ENCODE measurements at places on chromosomes 7 and 10. TPM values are rescaled to one million over a fixed set of nuclear protein-coding genes. Genes with fewer than 3 reads are reported as not detected.

PPP1R3C gene
- total RNA-seq: not detected

DNA sequence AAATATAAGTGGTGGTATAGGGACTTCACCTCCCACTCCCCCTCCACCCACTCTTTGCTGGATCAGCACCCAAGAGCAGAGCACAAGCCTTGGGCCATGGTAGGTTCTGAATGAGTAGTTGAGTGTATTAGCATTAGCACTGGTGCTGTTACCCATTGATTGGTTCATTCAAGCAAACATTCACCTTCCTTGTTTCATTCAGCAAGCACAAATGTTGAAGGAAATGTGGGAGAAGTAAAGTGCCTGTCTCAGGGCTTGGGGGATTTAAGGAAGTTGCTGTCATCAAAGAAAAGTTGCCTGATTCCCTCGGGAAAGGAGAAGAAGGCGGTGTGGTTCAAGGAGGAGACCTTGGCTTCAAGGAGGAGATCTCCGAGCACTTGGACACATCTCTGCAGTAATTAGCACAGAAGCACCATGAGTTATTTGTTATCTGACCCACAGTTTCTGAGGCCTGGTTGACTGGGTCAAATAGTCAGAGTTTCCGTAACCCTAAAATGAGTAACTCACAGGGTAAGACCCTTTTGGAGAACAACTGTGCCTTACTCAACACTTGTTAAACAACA lies 17.3 kb downstream of the IL2RA start:
- H3K27me3 ChIP-seq: no peaks in the 10 kb centered on the region
- H3K4me1 ChIP-seq: peaks cover 87% of the 10 kb centered on the region

- no peaks in the 10 kb centered on the region for H3K36me3 ChIP-seq
- no peaks in the 10 kb centered on the region for H3K4me1 ChIP-seq
- H3K27ac ChIP-seq: no peak overlapping the region
- H3K27me3 ChIP-seq: no peaks in the 10 kb centered on the region
- no peak overlapping the region for H3K4me3 ChIP-seq
These were observed 175.4 kb downstream of the SKAP2 start for GRCh38 chr7:26688936-26689506.

DNA sequence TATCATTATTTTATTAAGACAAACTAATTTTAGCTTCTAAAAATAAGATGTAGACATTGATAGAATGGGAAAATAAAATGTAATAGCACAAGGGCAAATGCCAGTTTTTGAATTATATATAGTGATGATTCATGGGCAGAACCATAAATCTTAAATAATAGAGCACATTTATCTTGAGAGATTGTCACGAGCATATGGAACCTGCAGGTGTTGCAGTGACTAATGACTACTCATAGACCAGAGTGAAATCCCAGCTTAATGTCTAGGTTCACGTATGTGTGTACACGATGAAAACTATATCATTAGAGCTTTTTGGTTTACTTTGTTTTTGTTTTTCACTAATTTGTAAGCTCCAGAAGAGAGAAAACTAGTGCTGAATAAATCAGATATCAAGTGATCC lies 150.2 kb upstream of the CACNA2D1 start:
- H3K27ac ChIP-seq: no peak overlapping the region
- DNase-seq: no peak
- H3K27me3 ChIP-seq: no peaks in the 10 kb centered on the region
- no peaks in the 10 kb centered on the region for H3K36me3 ChIP-seq

GRCh38 chr10:79144351-79145173 lies 75.8 kb downstream of the ZMIZ1 start:
- no peak overlapping the region for H3K4me3 ChIP-seq
- H3K36me3 ChIP-seq: no peaks in the 10 kb centered on the region
- H3K27me3 ChIP-seq: no peaks in the 10 kb centered on the region
- H3K4me1 ChIP-seq: peaks cover 58% of the 10 kb centered on the region
- no peak overlapping the region for H3K27ac ChIP-seq
- no peak for DNase-seq

DNA sequence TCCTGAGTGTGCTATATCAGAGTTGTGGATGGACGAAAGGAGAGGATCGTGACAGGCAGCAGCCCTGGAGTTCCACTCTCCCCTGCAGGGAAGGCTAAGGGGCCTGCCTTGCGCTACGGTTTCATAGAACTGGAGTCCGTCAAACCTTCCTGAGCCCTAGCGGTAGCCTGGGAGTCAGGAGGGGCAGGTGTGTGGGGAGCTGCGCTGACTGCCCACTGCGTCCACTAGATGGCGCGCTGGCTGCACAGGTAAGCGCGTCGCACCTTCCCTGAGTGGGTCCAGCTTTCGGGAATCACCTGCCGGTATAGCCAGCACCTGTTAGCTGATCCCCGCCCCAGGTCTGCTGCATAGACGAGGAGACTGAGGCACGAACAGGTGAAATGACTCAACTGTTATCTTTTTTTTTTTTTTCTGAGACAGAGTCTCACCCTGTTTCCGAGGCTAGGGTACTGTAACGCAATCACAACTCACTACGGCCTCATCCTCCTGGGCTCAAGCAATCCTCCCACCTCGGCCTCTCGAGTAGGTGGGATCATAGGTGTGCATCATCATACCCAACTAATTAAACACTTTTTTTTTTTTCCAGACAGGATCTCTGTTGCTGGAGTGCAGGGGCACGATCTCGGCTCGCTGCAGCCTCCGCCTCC lies 20.2 kb upstream of the BAIAP2L1 start:
- no peak overlapping the region for H3K4me3 ChIP-seq
- peaks cover 6% of the 10 kb centered on the region for H3K4me1 ChIP-seq

KLF14 gene
- not detected for total RNA-seq

ADAM8 gene
- total RNA-seq: 90.3 TPM

DNA sequence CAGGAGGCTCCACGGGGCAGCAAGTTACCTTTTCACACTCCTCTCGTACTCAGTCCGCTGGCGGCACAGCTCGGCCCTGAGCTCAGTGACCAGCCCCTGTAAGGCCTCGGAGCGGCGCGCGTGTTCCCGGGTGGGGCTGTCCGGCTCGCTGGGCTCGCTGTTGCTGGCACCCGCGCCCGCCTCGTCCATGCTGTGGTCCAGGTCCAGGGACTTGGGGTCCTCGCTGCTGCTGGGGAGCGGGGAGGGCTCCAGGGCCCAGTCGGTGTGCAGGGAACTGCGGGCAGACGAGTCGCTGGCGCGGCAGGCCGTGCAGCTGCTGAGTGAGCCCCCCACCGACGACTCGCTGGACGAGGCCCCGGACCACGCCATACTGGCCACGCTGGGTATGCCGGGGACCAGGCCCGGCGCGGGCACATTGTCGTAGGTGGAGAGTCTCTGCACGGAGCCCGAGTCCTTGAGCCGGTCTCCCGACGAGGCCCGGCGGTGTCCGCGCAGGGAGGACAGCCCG lies 143.8 kb downstream of the MAPK8 start:
- no peak overlapping the region for H3K4me3 ChIP-seq
- no peak for DNase-seq
- no peaks in the 10 kb centered on the region for H3K4me1 ChIP-seq
- H3K27ac ChIP-seq: no peak overlapping the region
- no peaks in the 10 kb centered on the region for H3K36me3 ChIP-seq

BLNK gene
- total RNA-seq: not detected

DNA sequence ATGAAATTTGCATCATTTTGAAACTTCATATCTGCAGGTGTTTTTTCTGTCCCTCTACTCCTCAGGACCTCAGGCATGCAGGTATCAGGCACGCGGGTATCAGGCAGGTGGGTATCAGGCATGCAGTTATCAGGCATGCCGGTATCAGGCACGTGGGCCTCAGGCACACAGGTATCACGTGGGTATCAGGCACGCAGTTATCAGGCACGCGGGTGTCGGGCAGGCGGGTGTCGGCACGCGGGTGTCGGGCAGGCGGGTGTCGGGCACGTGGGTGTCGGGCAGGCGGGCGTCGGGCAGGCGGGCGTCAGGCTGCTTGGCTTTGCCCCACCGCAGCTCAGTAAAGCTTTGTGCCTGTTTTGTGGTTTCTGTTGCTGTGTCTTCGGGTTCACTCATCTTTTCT lies 8.7 kb downstream of the SPRN start:
- no peaks in the 10 kb centered on the region for H3K4me1 ChIP-seq
- peaks cover 25% of the 10 kb centered on the region for H3K36me3 ChIP-seq
- H3K27ac ChIP-seq: no peak overlapping the region
- H3K27me3 ChIP-seq: no peaks in the 10 kb centered on the region
- no peak overlapping the region for H3K4me3 ChIP-seq
- no peak for DNase-seq

GRCh38 chr10:63416376-63416775 lies 49.4 kb downstream of the JMJD1C start:
- H3K4me1 ChIP-seq: peaks cover 5% of the 10 kb centered on the region
- H3K27me3 ChIP-seq: no peaks in the 10 kb centered on the region
- no peak overlapping the region for H3K27ac ChIP-seq
- no peak overlapping the region for H3K4me3 ChIP-seq
- no peak for DNase-seq

NUTM2E gene
- 0.53 TPM for total RNA-seq

SLC13A4 gene
- total RNA-seq: not detected

GRCh38 chr10:113219446-113219845 lies 269.4 kb downstream of the TCF7L2 start:
- no peak for DNase-seq
- no peak overlapping the region for H3K27ac ChIP-seq
- H3K4me3 ChIP-seq: no peak overlapping the region
- H3K27me3 ChIP-seq: peaks cover 6% of the 10 kb centered on the region

GRCh38 chr7:6530626-6531491 lies 20.4 kb downstream of the GRID2IP start:
- no peaks in the 10 kb centered on the region for H3K36me3 ChIP-seq
- H3K27me3 ChIP-seq: peaks cover 1% of the 10 kb centered on the region
- DNase-seq: peak; percentile 16
- H3K4me3 ChIP-seq: no peak overlapping the region
- no peak overlapping the region for H3K27ac ChIP-seq

- DNase-seq: no peak
- H3K27me3 ChIP-seq: no peaks in the 10 kb centered on the region
- H3K36me3 ChIP-seq: no peaks in the 10 kb centered on the region
- H3K27ac ChIP-seq: no peak overlapping the region
- H3K4me1 ChIP-seq: no peaks in the 10 kb centered on the region
These were observed 35.0 kb upstream of the CPXM2 start for GRCh38 chr10:123926401-123927264.

DNA sequence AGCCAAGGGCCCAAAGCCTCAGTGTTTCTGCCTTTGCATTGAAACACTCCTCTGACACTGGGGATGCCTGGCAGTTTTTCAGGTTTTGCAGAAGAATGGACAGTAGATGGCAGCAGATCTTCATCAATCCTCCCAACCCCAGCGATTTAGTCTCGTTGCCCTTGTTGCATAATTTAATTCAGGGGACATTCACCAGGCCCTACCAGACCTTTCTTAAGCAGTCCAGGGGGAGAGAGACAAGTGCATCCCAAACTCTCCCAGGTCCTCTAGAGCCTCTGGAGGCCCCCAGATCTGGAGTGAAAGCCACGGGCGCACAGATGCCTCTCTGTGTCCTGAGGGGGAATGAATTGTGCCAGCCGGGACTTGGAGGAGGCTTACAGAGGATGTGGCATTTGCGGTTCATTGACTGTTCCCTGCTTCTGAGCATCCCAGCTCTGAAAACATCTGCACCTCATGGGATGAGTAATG lies 29.6 kb downstream of the MINDY4 start:
- no peak overlapping the region for H3K4me3 ChIP-seq
- H3K4me1 ChIP-seq: peaks cover 5% of the 10 kb centered on the region
- no peaks in the 10 kb centered on the region for H3K36me3 ChIP-seq
- DNase-seq: no peak

PMS2 gene
- 22.7 TPM for total RNA-seq

GRCh38 chr10:113553149-113553548 lies 296 bp downstream of the HABP2 start:
- no peak overlapping the region for H3K27ac ChIP-seq
- no peaks in the 10 kb centered on the region for H3K4me1 ChIP-seq
- no peak for DNase-seq

NRP1 gene
- total RNA-seq: 1.6 TPM

DENND2A gene
- total RNA-seq: not detected

- no peak for DNase-seq
- peak overlapping the region; percentile 76 for H3K4me3 ChIP-seq
- H3K4me1 ChIP-seq: peaks cover 11% of the 10 kb centered on the region
- H3K27me3 ChIP-seq: no peaks in the 10 kb centered on the region
- peak overlapping the region; percentile 78 for H3K27ac ChIP-seq
These were observed 910 bp downstream of the ARHGAP19 start for GRCh38 chr10:97291357-97292096.

MRLN gene
- total RNA-seq: not detected

C10orf53 gene
- not detected for total RNA-seq

- no peak overlapping the region for H3K27ac ChIP-seq
- DNase-seq: no peak
- no peaks in the 10 kb centered on the region for H3K36me3 ChIP-seq
- H3K4me1 ChIP-seq: no peaks in the 10 kb centered on the region
- no peaks in the 10 kb centered on the region for H3K27me3 ChIP-seq
These were observed 118.5 kb downstream of the RAB18 start for GRCh38 chr10:27622596-27622995.

NT5C2 gene
- 80.4 TPM for total RNA-seq

GRCh38 chr7:120985130-120985758 lies 3.3 kb upstream of the CPED1 start:
- no peak overlapping the region for H3K4me3 ChIP-seq
- H3K4me1 ChIP-seq: peaks cover 15% of the 10 kb centered on the region
- no peak overlapping the region for H3K27ac ChIP-seq
- H3K27me3 ChIP-seq: peaks cover 25% of the 10 kb centered on the region
- DNase-seq: no peak
- H3K36me3 ChIP-seq: no peaks in the 10 kb centered on the region

ADAP1 gene
- 9.7 TPM for total RNA-seq

GSTO2 gene
- 2.3 TPM for total RNA-seq

DNA sequence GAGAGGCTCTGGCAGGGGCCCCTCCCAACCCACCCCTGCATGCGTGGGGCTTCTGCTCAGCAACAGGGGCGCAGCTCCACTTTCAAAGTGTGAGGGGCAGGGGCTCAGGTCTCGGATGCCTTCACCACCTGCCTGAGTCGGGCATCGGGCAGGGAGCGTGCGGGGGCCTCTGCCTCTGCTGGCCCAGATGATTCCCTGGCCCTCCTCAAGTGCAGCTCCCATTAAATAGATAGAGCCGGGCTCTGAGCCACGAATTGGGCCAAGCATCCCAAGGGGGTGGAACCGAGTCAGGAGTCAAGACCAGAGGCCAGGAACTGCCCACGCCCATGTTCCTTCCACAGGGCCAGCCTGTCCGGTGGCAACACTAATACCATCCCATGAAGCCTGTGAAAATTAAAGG lies 108.9 kb upstream of the FAM20C start:
- DNase-seq: no peak
- H3K4me1 ChIP-seq: no peaks in the 10 kb centered on the region
- H3K4me3 ChIP-seq: no peak overlapping the region
- H3K36me3 ChIP-seq: no peaks in the 10 kb centered on the region
- H3K27me3 ChIP-seq: no peaks in the 10 kb centered on the region

DNA sequence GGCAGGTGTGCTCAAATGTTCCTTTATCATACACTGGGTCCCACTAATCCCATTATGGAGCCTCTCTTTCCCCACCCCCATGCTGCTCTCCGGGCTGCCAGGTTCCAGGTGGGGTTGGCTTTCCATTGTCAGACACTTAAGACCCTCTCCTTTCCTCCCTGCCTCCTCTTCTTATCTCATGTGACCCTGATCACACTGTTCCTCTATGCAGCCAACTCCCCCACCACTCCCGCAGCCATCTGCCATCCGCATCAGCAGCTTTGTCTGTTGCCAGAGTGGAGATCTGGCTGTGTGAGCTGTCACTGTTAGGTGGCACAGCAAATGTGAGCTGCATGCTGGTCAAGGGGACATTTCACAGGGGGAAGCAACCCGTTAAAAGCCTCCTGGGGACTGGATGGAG lies 391.4 kb downstream of the TNS3 start:
- no peaks in the 10 kb centered on the region for H3K36me3 ChIP-seq
- H3K4me3 ChIP-seq: no peak overlapping the region
- no peak overlapping the region for H3K27ac ChIP-seq
- H3K4me1 ChIP-seq: no peaks in the 10 kb centered on the region
- H3K27me3 ChIP-seq: no peaks in the 10 kb centered on the region
- no peak for DNase-seq
